ENCODE measurements at places on chromosomes 1 and 21.

DNA sequence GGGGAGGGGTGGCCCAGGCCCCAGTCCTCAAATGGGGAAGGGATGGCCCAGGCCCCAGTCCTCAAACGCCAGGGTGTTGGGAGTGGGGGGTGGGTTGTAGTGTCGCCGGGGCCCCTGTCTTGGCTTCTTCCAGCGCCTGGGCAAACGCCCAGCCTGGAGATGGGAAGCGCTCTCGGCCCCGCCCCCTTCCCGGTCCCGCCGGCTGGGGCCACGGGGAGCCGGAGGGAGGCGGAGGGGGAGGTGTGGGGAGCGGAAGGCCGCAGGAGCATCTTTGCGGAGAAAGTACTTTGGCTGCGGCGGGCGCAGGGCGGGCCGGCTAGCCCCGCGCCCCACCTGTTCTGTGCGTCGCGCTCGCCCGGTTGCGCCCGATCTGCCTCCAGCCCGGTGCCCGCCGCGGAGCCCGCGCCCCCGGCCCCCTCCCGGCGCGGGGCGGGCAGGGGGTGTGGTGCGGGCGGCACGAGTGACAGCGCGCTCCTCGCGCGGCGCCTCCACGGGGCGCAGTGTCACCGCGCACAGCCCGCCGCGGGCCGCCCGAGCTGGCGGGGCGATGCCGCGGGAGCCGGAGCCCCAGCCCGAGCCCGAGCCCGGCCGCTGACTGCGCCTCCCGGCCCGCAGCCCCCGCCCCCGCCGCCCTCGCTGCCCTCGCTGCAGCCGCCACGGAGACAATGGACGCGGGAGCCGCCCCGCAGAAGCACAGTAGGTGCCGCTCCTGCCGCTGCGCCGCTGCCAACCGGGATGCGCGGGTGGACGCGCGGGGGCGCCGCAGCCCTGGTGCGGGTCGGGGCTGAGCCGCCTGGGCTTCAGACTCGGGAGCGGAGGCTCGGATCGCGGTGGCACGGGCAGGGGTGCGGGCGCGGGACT lies 31.1 kb upstream of the PEX10 start:
- DNase-seq: peak; percentile 89

DNA sequence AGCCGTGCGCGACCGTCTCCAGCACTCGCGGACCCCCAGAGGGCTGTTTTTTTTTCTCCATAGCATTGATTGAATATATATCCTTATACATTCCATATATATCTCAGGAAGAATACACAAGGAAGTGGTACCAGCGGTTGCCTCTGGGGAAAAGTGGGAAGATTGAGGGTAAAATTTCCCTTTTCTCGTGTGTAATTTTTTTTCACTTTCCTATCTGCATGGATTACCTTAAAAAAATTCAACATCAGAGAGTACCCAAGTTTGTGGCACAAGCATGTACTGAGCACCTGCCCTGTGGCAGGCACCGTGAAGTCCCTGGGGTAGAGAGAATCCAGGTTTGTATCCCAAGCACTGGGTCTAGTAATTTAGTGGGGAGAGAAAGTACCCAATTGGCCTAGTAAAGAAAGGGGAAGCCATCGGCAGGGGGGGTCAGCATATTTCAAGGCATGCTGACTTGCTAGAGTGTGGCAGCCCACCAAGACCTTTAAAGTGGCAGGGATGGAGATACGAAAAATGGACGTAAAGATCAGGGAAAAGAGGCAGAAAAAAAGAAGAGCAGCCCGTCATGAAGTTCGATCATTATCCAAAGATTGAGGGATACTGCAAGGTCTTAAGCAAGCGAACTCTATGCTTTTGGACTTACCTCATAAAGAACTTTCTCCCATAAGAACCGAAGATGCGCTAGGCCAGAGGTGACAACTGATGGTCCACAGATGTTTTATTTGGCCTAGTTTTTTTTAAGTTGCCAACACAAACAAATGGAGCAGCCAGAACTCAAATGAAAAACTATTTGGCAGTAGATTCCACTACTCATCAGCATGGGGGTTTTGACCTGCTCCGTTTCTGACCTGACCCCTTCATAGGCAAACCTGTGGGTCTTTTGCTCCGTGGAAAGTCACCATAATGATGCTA lies 1.5 kb upstream of the HMGN1 start:
- no peak for DNase-seq

DNA sequence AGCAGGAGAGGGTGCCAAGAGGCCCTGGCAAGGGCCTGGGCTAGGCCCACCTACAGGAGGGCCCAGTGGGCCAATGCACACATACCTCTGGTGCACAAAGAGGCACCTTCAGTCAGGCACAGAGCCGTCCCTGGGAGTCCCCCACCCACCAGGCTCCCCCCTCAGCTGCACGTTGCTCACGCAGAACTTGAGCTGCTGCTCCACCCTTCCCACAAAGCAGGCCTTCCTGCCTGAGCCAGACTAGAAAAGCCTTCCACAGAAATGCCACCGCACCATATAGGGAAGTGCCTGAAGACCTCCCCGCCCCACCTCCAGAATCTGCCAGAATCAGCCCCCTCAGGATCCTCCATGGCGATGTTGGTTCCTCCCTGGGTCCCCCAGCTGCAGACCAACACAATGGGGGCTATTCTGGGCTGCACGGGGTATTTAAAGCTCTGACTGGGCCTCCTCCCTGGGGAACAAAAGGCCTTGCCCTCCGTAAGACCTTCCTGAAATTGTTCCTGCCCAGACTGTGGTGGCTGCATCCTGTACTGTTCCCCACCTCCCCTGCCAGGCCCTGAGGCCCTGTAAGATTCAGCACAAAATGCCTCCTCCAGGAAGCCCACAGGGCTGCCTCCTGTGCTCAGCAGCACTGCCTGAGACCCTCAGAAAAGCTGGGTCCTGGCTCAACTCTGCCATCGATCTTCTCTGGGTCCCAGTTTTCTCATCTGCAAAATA lies 27.2 kb downstream of the HSPG2 start:
- no peak for DNase-seq

- peak; percentile 84 for DNase-seq
Measured at GRCh38 chr1:155078469-155079209, at the start of gene EFNA3. TSS of gene EFNA3 (plus strand) at chr1:155078837. CDS start at chr1:155078942, 105 bp downstream.

DNA sequence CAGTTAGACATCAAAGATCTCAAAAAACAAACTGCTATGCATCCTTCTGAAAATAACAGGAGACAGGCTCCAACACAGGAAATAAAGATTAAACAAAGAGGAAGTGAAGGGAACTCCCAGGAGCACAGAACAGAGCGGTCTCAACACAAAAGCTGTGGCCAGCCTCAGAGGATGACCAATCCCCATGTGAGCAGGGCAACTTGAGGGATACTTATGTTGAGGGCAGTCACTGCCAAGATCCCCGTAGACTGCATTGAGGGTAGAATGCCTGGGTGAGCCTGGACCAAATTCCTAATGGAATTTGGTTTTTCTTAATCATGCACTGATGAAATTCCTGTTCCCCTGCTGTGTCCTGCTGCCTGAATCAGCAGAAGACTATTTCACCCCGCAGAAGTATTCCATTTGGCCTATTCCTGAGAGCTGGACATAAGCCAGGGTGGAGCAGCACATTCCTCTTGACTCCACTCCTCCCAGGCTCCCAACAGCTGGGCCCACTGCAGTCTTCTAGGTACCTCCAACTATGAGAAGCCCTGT lies 49.0 kb downstream of the JAK1 start:
- no peak for DNase-seq

DNA sequence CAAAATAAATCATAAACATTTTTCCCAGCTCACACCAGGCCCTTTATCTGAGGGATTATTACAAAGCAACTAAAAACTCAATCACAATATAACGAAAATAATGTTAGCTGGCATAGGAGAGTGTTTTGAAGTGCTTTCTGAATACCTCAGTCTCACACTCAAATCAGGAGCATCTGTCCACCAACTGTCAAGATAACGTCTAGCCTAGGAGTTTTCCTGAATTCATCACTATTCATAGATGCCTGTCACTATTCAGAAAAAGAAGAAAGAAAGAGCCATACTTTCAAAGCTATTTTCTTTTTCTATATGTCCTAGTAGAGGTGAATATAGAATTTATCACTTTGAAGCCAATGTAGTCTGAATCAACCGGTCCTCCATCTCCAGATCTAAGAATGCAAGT lies 127.0 kb downstream of the AKT3 start:
- no peak for DNase-seq

DNA sequence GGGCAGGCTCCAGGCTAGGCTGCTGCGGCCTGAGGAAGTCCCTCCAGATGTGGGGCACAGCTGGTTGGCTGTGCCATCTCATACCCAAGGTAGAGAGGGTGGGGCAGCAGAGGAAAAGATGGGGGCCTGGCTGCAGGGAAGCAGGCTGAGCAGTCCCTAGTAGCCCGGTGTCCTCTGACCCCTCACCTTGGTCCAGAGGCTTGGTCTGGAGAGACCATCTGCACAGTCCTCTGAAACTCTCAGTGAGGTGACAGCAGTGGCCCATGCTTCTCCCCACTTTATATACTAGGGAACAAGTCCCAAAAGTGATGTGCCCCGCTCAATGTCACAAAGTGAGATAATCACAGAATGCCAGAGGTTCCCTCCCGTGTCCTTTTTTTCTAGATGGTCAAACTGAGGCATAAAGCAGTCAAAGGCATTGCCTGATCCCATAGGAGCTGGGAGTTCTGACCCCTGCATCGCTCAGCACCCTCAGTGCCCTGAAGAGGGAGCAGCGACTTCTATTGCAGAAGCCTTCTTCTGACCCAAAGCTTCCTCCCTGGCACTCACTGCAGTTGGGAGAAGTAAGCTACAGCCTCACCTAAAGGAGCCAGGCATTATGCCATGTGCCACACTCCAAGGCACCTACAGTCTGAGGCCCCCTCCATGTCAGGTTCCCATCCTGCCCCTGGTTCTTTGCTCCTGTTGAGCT lies 45.5 kb downstream of the TRABD2B start:
- no peak for DNase-seq

- no peak for DNase-seq
Measured at GRCh38 chr1:195791796-195792195, 816.4 kb downstream of the KCNT2 start.

DNA sequence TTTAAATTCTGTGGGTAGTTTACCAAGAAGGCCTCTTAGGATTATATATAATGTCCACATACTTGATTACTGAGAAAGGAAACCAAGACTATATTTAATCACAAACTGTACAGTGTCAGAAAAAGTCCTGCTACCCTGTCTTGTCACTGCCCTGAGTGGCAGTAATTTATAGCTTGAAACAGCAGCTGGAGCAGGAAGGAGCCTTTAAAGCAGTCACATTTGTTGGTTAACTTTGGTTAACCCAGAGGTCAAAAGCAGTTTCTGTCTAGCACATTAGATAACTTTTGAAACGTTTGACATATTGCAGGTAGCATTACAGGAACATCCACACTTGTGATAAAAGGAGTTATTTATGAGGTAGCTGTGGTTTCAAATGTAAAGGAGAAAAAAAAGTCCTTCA lies 161.7 kb downstream of the ROR1 start:
- no peak for DNase-seq

GRCh38 chr1:59276439-59276851 lies 20.4 kb upstream of the FGGY start:
- no peak for DNase-seq

GRCh38 chr1:199723250-199723956 lies 304.1 kb upstream of the NR5A2 start:
- no peak for DNase-seq

GRCh38 chr1:22297999-22298398 lies 153.7 kb upstream of the ZBTB40 start:
- no peak for DNase-seq

GRCh38 chr1:115505148-115505571 lies 136.6 kb upstream of the VANGL1 start:
- DNase-seq: no peak

GRCh38 chr1:230335861-230336522 lies 90.1 kb downstream of the PGBD5 start:
- no peak for DNase-seq

DNA sequence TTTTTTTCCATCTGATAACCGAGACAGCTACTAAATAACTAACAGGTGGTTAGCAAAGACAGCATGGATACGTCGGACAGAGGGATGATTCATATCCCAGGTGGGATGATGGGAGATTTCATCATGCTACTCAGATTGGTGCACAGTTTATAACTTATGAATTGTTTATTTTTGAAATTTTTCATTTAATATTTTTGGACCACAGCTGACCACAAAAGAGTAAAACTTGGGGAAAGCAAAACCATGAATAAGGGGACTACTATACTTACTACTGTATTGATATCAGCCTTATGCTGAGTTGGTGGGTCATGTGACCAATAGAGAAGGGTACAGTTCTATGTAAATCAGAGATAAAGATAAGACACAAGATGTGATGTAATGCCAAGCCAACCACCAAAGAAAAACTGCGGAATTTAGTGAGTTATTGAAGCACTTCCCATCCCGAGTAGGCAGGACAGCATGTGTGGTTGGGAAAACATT lies 248.1 kb upstream of the C1orf105 start:
- no peak for DNase-seq

DNA sequence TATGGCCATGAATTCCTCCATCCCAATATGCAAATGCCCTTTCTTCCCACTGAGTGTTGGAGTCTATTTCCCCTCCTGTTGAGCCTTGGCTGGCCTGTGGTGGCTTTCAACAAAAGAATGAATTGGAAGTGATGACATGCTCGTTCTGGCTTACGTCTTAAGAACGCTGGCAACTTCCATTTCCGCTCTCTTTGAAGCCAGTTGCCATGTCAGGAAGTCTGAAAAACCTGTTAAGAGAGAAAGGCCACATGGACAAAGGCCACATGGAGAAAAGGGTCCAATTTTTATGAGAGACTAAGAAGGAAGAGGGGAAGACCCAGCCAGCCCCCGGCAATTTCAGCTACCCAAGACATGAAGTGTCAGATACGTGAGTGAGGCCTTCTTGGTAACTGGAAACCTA lies 45.6 kb upstream of the GADD45A start:
- no peak for DNase-seq

- no peak for DNase-seq
Measured at GRCh38 chr1:171107262-171107940, 16.7 kb downstream of the FMO3 start.

GRCh38 chr1:44015206-44015605 lies 16.1 kb downstream of the SLC6A9 start:
- DNase-seq: no peak

DNA sequence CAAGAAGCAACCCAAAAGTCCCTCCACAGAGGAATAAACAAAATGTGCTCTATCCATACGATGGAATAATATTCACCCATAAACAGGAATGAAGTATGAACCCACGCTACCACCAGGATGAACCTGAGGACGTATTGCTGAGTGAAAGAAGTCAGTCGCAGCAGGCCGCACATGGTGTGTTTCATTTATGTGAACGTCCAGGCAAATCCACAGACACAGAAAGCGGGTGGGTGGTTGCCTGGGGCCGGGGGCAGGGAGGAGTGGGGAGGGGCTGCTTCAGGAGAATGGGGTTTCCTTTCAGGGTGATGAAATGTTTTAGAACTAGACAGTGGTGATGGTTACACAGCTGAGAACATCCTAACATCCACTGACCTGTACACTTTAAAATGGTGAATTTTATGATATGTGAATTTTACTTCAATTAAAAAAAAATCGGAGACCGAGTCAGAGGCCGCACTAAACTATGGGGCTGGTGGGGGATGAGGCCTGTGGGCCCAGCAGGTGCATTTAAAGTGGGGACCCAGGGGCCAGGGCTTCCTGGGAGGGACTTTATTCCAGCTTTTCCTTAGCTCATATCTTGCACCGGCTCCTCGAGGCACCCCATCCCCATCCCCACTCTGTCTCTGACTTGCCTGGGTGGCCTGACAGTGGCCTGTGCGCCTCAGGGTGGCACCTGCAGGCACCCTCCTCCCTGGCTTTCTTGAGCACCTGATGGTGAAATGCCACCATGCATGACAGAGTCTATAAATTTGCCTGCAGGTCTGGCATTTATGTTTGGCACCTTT lies 392.6 kb upstream of the VAMP3 start:
- DNase-seq: no peak
